H7 (cell line): ENCODE measurements at places on chromosomes 1 and 21.

- DNase-seq, result peak; percentile 92
These were observed 2.7 kb downstream of the MOB3C start for GRCh38 chr1:46613661-46614603.

- DNase-seq, result no peak
These were observed 129.7 kb upstream of the FAM72C start for GRCh38 chr1:144101397-144102045.

GRCh38 chr1:55803429-55803828, 588.3 kb upstream of the USP24 start:
- DNase-seq, result no peak

DNA sequence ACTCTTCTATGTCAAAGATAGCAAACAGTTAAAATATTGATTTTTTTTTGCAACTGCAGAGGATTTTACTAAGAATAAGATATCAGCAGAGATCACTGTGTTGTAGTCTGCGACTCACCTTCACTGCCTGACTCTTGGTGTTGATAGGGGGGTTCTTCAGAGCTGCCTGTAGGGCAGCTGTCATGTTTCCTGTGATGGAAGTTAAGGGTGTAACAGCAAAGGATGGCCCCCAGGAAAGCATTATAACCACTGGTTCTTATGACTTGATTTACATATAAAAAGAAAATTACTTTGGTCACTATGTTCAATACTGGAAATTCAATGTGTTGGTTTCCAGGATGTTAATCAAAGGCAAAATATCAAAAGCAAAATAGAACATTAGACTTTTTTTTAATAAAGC, 2.6 kb downstream of the ARPC5 start:
- DNase-seq, result peak; percentile 45

GRCh38 chr1:46522969-46523320, 28.5 kb downstream of the KNCN start:
- DNase-seq, result peak; percentile 59

DNA sequence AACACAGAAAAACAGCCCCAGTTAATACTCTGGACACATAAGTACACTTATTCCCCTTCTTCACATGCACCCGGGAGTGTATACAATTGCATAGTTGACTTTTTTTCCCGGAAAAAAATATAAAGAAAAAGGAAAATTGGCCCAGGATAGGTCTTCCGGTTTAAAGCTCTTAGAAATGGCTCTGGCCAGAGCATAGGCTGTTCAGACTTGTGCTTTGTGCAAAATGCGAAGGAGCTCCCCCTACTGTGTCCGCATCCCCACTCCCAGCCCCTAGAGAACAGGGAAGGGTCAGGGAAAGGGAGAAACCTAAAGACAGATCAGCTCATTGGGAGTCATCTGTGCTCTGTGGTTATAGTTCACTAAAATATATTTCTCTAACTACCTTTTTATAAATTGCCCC, 5.5 kb upstream of the MTMR11 start:
- DNase-seq, result peak; percentile 84

- DNase-seq, result no peak
These were observed 24.7 kb downstream of the ZYG11A start for GRCh38 chr1:52867087-52867863.

GRCh38 chr21:45502006-45502345, 40.3 kb downstream of the SLC19A1 start:
- DNase-seq, result no peak

DNA sequence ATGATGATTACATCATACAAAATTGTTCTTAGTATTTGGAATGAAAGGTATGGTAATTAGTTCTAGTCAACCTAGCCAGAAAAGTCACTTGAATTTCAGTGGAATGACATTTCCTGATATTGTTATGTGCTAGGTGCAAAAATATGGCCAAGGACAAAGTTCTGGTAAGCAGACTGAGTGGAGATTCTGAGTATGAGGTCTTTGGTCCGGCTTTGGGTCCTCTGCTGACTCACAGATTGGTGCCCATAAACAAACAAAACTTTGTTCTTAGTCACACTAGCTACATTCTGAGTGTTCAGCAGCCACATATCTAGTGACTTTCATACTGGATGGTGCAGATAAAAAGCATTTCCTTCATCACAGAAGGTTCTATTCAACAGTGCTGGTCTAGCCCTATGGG, 206.1 kb downstream of the ZNF648 start:
- no peak for DNase-seq
